HCEC 1CT (cell line): ENCODE measurements at places on chromosomes 1 and 21.

DNA sequence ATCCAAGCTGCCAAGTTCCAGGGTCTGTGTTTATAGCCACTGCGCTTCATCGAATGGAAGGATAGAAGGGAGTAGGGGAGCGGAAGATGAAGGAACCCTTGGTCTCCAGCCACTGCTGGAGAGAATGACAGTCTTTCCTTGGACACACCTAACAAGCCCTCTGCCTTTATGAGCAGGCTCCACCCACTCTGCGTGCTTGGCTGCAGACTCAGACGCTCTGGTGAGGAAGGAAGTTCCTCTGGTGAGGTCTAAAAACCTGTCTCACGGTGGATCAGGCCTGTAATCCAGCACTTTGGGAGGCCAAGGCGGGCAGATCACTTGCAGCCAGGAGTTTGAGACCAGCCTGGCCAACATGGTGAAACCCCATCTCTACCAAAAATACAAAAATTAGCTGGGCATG, 55.4 kb downstream of the MATN1 start:
- peak; percentile 26 for DNase-seq

DNA sequence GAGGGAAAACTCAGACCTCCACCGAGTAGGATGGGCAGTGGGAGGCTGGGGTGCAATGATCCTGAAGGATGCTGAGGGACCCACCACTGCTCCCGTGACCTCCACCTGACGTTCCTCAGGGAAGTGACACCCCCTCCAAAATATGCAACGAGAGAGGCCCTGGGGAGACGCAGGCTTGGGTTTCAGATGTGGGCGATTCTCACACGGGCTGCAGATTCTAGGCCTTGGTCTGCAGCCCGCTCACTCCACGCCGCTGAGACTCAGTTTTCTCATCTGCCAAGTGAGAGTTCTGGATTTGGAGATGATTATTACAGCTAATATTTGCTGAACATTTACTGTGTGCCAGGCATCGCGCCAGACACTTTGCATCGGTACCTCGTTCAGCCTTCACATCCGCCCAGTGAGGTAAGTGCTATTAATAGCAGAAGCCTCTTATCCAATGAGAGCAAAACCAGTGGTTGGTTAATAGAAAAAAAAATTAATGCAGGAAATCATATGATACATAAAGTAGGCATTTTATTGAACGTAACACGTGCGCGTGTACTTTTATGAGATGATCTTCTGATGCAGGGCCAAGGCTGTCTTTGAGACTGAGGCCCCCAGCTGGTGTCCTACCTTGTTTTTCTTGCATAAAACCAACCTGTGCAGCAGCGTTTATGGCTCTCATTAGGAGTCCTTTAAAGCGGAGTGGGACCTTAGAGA, 102.0 kb upstream of the RUNX3 start:
- DNase-seq: no peak

- DNase-seq: no peak
Observed at GRCh38 chr1:221711656-221712055, 30.2 kb downstream of the DUSP10 start.

GRCh38 chr1:23156940-23157339, 11.7 kb downstream of the LUZP1 start:
- no peak for DNase-seq

DNA sequence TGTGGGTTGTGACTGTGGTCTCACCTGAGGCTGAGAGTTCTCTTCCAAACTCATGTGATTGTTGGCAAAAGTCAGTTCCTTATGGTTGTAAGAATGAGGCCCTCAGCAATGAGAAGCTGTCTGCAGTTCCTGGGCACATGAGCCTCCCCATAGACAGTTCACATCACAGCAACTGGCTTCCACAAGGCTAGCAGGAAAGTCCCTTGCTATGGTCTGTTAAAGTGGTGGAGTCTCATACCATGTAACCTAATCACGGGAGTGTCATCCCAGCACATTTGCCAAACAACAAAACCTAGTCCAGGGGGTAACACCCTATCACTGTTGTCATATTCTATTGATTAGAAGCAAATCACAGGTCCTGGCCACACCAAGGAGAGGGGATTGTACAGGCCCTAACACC, 163.8 kb downstream of the BACH1 start:
- DNase-seq: no peak

DNA sequence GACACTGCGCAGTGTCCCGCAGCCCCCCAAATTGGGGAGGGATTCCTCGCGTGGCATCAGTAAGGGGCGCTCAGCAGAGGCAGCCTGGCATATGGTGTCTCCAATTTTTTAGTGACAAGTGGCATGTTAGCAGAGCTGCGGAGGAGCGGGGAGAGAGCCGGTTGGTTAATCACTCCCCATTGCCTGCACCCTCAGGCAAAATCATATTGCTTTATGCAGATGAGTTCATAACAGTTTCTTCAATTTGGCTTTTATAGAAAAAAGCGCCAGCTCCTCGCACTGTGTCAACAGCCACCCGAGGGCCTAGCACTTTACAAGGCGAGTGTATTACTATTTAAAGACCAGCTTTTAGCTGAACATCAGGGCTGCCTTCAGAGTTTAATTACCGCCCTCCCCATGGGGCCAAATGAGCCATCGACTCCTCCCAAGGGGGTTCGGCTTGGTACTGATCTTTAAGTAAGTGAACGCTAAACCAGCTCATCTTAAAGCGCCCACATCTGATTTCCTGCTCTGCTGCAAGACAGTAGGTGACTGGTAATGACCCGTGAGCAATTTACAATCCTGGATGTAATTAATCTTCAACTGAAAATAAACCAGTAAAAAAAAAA, 298.9 kb downstream of the DSCAM start:
- DNase-seq: no peak

DNA sequence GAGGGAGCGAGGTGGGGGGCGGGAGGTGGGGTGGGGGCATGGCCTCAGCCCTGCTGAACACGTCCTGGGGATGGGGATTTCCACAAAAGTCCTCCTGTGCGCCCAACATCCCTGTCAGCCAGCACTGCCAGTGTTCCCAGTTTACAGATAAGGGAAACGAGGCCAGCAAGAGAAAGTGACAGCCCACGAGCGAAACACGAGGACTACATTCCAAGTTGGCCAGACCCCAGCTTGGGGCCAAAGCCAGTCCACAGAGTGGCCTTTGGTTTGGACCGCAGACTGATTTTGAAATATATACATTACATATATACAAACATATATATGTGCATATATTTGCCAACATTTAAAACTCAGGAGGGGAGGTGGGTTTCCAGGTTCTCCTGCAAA, 5.0 kb downstream of the FBXO2 start:
- no peak for DNase-seq

GRCh38 chr1:36803868-36804570, 230.3 kb downstream of the GRIK3 start:
- no peak for DNase-seq
